ENCODE measurements at places on chromosomes 6 and 20.

GRCh38 chr6:142349215-142349823 is 47.5 kb downstream of the ADGRG6 start:
- DNase-seq: no peak

DNA sequence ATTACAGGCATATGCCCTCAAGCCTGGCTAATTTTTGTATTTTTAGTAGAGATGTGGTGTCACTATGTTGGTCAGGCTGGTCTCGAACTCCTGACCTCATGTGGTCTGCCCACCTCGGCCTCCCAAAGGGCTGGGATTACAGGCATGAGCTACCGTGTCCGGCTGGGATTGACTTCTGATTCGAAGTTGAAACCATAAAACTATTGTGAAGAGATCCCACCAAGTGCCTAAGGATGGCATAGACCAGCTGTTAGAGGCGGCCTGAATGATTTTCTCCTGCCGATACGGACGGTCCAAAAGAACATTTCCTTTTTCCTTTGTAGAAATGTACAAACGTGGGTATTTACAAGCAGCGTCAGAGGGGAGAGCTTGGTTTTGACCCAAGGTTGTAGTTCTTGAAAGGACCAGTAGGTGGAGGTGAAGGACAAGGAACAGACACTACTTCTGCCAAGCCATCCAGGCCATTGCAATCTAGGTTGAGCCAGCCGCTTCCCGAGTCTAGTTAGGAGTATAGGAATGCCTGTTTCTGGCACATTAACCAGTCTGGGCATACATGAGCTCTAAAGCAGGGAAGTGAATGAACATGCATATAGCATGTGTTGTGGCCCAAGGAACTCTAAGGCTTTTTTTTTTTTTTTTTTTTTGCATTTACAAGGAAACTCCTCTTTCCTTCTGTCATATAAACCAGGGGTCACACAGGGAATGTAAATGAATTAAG is 29.0 kb downstream of the MOCS3 start:
- DNase-seq: peak; percentile 45

DNA sequence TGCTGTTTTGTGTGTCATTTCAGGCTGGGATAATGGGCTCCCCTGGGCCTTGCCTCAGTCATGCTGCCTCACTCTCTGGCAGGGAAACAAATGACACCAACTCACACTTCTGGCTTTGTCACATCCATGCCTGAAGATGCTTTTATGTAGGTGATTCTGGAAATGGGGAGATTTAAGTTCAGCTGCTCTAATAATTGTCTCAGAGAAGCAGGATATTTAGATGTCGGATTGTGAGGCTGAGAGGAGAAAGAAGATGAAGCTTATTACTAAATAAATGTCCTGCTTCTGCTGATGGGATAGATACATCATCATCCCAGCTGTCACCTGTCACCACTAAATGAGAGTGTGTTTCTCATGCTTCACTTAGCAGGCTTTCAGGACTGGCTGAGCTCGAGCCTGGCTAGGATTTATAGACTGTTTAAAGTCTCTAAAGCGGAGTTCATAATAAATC is 480.2 kb upstream of the SPTLC3 start:
- no peak for DNase-seq

- DNase-seq: no peak
These were observed 118.0 kb downstream of the NFATC2 start for GRCh38 chr20:51424270-51425117.

DNA sequence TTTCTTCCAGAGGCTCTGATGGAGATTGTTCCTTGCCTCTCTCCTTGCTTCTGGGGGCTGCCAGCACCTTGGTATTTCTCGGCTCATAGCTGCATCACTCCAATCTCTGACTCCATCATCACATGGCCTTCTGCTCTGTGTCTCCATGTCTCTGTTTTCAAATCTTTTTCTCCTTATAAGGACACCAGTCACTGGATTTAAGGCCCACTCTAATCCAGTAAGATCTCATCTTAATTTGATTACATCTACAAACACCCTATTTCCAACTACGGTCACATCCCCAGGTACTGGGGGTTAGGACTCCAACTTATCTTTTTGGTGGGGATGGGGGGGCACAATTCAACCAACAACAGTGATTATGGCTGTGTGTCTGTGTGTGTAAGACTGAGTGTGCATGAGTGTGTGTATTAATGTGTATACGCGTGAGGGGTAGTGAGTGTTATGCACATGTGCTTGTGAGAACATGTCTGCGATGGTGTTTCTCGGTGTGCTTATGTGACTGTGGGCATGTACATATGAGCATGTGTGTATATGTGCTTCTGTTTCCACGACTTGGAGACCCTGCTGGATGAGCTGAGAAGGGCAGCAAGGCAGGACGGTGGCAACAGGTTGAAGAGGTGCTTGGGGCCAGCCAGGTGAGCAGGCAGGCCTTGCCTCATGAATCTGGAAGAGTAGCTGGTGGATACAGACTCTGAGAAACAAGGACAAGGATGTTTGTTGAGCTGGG is 130.5 kb downstream of the MRPL14 start:
- DNase-seq: no peak

DNA sequence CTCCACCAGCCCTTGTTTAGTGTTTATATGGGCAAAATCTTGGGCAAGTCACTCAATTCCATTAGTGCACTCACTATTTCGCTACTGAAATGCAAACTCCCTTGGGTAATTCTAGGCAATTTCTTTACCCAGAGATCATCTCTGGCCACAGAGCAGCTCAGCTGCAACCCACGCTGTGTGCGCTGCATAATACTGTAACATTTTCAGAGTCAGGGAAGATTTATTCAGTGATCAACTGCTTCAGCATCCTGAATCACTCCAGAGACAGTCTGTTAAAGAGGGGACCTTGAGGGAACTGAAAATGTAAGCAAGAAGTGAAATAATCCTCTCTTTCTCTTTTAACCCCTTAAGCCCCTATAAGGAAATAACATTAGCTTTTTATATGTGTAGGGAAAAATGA is 189.6 kb upstream of the FBXL4 start:
- DNase-seq: no peak

DNA sequence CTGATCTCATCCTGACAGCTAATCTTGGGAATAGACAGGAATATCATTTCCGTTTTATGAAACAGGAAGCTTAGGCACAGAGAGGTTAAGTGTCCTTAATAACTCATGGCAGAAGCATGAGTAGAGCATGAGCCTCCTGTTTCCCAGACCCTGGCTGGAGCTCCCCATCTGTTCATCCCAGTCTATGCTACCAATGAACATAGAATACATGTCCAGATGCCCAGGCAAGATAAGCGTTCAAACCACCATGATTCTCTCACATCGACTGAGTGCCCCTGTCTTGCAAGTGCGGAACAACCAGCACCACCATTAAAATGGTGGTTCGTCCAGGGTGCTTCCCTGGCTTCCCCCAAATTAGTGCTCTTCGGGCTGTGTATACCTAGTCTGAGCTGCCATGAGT is 217.1 kb downstream of the FARS2 start:
- DNase-seq: no peak

DNA sequence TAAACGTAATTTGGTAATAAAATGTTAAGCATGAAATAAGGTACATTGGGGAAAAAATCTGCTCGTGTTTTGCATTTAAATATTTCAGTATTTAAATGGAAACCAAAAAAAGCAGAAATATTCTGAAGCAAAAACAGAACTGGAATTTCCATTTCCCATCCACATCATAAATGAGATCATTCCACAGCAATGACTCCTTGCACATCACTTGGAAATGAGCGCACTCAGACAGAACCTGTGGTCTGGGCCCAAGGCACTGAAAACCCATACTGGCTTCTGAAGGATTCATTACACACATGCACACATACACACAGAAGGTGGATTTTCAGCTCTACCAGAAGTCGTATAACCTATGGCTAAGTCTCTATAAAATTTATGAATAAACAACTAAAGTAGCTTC is 174.8 kb downstream of the IBTK start:
- DNase-seq: no peak

DNA sequence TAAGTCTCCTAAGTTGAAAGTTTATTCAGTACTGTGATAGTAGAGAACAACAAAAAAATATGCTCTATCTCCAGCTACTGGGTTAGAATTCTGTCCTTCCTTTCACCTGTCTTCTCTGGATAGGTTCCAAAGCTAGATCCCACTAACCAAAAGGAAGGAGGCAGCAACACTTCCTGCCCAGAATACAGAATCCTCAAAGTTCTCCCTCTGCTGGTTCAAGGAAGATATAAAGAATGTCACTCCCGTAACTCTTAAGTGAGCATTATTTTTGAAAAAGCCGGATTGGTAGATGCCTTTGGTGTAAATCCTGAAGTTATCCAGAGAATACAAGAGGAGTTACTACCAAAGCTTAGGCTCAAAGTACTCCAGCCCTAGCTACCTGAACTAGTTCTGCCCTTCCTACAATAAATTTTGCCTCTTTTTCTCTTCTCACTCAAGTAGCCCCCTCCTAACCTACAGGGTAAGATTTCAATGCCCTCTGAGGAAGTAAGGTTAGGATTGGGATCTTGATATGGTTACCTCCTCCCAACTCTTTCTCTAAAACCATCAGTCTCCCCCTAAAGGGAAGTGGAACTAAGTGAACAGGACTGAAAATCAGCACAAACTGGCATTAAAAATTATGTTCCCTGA is 26.0 kb upstream of the CRIP3 start:
- peak; percentile 11 for DNase-seq

DNA sequence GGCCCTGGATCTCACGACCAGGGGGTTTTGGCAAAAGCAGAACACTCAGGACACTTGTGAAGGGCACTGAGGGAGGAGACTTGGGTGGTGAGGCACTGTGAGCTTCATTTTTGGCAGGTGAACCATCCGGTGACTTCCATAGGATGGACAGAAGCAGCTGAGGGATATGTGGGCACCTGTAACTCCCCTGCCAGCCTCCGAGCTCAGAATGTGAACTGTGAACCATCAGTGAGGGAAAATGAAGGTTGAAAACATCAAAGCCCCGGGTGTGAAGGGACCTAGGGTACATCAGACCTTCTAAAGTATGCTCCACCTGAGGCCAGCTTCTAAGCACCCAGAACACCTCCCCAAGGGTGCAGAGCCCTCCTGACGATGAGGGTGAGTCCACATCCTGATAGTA is 53.2 kb downstream of the FAXC start:
- no peak for DNase-seq

GRCh38 chr6:71879016-71879415 is 7.3 kb upstream of the RIMS1 start:
- DNase-seq: no peak

- DNase-seq: no peak
These were observed 387.8 kb upstream of the GJE1 start for GRCh38 chr6:141744971-141745370.

DNA sequence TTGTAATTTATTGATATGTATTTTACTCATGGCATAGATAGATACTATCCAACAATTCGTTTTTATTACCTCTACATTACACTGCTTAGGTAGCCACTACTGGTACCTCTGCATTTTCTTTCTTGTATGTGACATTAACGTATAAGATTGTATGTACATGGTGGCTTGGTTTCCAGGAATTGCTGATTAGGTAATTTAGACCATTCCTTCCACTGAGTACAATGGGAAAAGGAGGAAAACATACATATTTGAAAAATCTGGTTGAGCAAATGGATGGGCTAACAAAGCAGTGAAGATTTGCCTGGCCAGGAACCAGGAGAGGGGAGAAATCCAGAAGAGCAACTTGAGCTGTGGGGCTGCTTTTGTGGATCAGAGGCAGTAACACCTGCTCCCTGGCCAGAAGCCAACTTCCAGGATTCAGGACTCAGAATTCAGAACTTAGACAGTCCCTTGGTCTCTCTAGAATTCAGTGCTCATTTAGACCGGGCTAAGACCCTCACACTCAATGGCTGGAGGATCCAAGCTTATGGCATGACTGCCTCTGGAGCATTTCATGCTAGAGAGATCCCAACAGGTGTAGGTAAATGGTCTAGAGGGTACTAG is 17.9 kb upstream of the MICB start:
- no peak for DNase-seq

- no peak for DNase-seq
These were observed 67.7 kb downstream of the TMEM244 start for GRCh38 chr6:129793447-129793846.

DNA sequence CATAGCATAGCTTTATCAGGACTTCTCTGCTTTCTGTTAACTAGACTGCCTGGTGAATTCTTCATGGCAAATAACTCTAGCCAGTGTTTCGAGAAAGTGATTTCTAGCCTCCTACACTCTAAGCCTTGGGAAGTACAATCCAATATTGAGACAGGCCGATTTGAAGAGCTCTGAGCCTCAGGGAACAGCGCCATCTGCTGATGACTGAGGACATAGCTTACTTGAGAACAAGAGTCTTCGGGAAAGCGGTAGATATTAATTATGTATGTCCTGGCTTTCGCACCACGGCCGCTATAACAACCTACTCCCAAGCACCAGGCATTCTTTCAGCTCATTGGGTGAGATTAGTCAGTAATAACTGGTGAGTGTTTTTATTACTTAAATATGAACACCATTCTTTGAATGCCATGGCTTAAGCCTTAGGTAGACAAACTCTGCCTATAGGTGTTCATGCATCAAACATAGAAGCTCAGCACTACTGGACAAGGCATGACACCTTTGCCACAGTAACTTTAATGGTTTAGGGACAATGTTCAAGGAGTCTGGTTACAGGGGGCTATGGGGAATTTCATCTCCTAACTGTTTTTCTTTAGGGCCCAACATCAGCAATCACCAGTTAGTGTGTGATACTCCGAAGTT is 518.6 kb downstream of the BMP2 start:
- DNase-seq: peak; percentile 42

DNA sequence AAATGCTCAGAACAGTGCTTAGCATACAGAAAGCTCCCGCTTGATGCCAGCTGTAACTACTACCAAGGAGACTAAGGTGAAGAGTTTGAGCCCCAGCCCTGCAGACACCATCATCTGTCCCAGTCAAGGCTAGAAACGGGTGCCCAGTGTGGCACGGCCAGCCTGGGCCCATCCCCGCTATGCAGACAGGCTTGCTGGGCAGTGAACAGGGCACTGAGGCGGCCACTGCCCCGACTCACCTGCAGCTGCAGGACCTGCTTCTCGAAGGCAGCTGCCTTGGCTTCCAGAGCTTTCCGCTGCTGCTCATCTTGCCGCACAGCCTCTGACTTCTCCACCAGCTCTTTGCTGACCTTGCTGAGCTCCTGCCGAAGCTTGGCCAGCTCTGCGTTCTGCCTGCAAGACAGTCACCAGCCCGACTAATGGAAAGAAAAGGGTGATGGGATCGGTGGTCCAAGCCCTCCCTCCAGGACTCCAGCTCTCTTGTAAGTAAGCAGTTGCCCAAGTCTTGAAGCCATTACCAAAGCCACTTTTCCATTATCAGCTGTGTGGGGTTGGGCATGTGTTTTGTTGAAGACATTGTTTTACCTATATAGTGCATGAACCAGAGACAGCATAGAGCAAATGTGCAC is 48.7 kb downstream of the RRBP1 start:
- no peak for DNase-seq

Data from right kidney (tissue), 9 donors.